Brain microvascular endothelial cell (primary cell): ENCODE measurements at places on chromosomes 7 and 10.

- no peak for DNase-seq
Observed at GRCh38 chr7:35604595-35604994, 90.3 kb downstream of the HERPUD2 start.

DNA sequence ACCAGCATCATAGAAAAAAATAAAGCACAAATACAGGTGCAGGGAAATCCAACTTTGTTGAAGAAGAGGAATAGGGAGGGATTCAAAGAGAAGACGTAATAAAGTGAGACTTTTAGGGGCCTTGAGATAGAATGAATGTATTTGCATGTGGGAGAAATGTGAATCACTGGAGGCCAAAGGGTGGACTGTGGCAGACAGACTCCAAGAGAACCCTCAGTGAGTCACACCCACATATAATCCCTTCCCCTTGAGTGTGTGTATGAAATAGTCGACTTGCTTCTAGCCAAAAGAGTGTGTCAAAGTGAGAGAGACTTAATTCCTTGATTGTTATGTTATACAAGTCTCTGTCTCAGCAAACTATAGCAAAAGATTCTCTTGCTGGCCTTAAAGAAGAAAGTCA lies 101.3 kb upstream of the GHITM start:
- DNase-seq: no peak

DNA sequence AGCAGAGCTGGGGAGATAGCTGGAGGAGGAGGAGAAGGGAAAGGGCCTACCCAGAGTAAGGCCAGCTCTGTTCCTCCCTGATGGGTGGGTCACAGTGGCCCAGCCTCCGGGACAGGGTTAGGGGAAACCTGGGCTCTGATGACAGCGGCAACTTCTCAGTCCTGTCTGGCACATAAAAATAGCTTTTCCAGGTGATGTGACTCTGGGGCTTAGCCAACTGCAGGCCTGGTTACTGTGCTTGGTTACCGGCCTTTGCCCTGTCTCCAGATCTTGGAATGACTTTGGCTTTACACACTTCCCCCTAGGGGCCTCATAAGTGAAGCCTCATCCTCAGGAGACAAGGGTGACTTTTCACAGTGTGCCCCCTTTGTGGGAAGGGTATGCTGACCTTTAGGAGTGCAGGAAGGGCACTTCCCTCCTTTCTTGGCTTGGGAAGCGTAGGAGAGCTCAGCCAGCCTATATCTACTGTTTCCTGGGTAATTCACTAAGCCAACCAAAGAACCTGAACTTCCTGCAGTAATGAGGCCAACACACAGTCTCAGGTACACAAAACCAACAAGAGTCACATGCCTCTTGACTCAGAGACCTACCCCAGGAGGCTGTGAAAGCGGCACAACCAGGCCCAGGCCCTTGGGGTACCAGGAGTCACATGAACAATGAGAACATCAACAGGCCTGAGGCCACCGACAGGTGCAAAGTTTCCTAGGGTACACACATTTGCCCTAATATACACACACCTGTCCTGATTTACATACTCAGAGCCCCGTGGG lies 11.7 kb upstream of the HILPDA start:
- no peak for DNase-seq

GRCh38 chr10:68137171-68137570 lies 27.9 kb downstream of the MYPN start:
- no peak for DNase-seq

GRCh38 chr10:121680879-121681655 lies 82.8 kb upstream of the FGFR2 start:
- no peak for DNase-seq

DNA sequence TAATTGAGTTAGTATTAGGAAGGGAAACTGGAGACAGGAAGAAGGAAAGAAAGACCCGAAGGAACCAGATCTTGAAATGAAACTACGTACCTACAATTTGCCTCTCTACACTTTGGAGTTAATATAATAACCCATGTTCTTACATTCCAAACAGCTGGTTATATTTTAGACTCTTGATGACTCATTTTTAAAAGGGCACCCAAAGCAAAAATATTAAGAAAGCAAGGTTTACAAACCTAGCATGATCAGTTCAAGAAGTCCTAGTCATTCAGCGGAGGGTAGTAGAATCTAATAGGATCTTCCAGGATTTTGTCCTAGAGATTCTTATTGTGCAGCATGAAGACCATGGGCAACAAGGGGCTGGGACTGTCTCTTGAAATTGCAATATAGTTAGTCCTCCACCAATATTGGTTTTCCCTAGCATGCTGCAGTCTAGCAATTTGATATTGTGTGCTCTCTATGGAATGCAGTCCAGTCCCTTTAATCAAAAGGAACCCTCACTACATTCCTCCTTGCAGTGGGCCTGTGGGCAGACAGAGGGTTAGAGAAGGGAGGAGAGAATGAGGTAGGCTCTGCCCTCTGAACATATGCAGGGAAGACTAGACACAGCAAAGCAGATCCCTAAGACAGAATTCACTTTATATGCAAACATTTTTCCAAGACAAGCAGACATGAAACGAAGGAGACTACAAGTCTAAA lies 230.3 kb downstream of the INHBA start:
- DNase-seq: no peak

DNA sequence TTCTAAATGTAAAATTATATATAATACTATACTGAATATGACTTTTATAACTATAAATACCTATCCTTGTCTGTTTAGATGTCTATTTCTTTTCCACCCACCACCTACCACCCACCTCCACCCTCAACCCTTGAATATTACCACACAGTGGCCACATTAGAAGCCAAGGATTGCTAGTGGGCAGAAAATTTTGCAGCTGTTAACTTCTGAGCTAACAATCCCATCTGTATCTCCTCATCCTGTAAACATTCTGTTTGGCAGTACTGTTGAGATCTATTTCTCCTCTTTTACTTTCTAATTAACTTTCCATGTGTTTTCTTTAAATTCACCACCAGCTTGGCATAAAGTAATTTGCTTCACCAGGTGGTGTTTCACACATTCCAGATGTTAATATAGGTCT lies 281.1 kb upstream of the BMPER start:
- no peak for DNase-seq

DNA sequence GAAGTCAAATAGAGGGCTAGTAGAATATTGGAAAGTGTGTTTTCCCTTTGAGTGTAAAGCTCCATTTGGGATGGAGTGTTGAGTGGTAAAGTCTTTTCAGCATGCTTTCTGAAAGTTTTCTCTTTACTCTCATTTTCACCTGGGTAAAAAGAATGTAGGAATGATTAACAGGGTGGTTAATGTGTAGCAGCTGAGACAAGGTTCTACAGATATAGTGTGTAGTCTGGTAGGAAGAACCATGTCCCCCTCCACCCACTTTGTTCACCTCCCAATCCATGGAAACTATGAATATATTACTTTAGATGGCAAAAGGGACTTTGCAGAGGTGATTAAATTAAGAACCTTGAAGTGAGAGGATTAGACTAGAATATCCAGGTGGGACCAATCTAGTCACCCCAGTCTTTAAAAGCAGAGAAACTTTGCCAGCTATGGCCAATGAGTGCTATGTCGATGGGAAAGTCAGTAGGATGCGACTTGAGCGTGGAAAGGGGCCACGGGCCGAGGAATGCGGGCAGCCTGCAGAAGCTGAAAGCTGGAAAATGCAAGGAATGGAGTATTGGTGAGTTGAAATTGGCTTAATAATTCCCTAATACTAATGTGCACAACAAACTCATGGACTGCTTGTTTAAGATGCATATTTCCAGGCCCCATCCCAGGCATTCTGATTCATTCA lies 166.3 kb upstream of the AHR start:
- no peak for DNase-seq

- DNase-seq: peak; percentile 25
Observed at GRCh38 chr10:70903262-70903921, 15.0 kb upstream of the PCBD1 start.

DNA sequence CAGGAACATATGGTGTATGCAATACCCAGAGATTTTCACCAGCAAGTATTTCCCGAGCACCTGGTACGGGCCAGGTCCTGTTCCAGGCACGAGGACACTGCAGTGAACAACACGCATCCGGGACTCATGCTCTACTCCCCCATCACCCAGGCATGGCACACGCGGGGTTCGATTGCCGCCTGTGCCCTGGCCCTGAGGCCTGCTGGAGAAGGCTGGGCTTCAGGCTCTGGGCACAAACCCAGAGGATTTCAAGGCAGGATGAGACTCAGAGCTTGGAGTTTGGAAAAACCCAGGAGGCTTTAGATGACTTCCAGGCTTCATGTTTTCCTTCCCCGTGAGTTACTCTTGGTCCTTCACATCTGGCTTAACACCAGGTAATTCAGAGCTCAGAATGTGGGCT lies 143.5 kb downstream of the NEURL1 start:
- DNase-seq: no peak

GRCh38 chr7:16603633-16604032 lies 41.9 kb downstream of the ANKMY2 start:
- DNase-seq: no peak

DNA sequence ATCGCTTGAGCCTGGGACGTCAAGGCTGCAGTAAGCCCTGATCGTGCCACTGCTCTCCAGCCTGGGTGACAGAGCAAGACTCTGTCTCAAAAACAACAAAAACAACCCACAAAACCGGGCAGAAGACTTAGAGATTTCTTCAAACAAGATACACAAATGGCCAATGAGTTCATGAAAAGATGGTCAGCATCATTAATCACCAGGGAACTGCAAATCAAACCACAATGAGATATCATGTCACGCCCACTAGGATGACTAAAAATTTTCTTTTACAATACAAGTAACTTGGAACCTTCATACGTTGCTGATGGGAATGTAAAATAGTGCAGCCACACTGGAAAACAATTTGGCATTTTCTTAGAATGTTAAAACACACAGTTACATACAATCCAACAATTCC lies 77.3 kb upstream of the GRID1 start:
- DNase-seq: peak; percentile 70

DNA sequence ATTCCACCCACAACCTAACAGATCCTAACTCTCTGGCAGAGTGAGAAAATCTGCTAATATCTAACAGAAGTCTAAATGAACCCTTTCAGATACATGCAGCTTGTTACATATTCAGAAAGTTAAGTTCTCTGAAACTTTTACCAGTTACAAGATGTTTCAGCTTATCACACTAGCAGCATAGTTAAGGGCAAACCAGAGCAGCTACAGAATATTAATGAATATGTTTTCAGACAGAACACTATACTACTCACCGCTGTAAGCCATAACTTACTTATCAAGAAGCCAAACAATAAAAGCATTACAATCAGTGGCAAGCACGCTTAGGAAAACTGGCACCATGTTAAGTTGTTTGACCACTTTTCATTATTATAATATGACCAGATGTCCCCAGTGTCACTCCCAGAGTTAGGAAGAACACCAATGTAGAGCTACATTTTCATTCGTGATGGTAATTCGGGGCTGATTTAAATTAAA lies 2.7 kb downstream of the ITGB1 start:
- DNase-seq: no peak

- no peak for DNase-seq
Observed at GRCh38 chr10:64506963-64507362, 985.8 kb downstream of the REEP3 start.

- no peak for DNase-seq
Observed at GRCh38 chr10:44891721-44892120, 19.4 kb upstream of the TMEM72 start.

GRCh38 chr10:92880917-92881316 lies 32.6 kb downstream of the EXOC6 start:
- DNase-seq: no peak

GRCh38 chr10:114990586-114990985 lies 52.6 kb downstream of the TRUB1 start:
- DNase-seq: no peak

GRCh38 chr7:129923709-129924108 lies 29.1 kb downstream of the UBE2H start:
- peak; percentile 85 for DNase-seq
